ENCODE measurements at places on chromosomes 4 and X. TPM values are rescaled to one million over a fixed set of nuclear protein-coding genes. Genes with fewer than 3 reads are reported as not detected.

GRCh38 chrX:128800138-128800537 lies 723.2 kb downstream of the SMARCA1 start:
- no peak for DNase-seq

CASP3 gene
- 21.0 TPM for total RNA-seq

GRCh38 chrX:45472968-45473367 lies 272.3 kb upstream of the DIPK2B start:
- no peak for DNase-seq

CFP gene
- 0.99 TPM for total RNA-seq

GRCh38 chr4:75683482-75684155 lies 10.4 kb upstream of the G3BP2 start:
- no peak for DNase-seq

AP1S2 gene
- total RNA-seq = 45.7 TPM

DNA sequence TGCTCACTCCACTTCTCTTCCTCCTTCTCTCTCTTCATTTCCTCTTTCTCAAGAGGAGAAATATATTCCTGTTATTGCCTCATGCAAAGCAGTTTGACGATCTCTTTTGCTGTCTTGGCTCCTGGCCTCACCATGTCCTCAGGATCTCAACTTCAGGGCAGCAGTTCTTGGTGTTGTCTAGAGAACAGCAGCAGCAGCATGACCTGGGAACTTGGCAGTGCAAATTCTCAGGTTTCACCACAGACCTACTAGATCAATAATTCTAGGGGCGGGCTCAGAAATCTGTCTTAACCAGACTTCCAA lies 193.4 kb upstream of the EDNRA start:
- DNase-seq = no peak

GRCh38 chr4:84887824-84888223 lies 78.7 kb downstream of the WDFY3 start:
- DNase-seq = no peak

RNF113A gene
- total RNA-seq = 11.7 TPM

- no peak for DNase-seq
These were observed 18.7 kb upstream of the RBMX start for GRCh38 chrX:136899221-136899620.

DNA sequence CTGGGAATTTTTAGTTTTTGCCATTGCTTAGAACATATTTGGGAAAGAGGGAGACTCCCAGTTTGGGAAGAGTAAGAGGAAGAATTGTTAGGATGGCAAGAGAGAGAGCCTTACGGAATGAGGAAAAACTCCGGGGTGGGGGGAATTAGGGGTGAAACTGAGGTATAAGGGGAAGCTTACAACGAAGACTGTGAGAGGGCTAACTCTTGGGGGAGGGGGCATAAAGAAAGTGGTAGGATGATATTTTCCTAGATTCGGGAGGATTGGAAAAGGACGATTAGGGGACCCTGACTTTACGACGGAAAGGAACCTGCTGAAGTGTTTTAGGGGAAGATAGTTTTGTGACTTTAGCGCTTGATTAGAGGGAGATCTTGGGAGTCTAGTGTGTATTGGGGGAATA lies 86.2 kb upstream of the HPRT1 start:
- DNase-seq = no peak

DNA sequence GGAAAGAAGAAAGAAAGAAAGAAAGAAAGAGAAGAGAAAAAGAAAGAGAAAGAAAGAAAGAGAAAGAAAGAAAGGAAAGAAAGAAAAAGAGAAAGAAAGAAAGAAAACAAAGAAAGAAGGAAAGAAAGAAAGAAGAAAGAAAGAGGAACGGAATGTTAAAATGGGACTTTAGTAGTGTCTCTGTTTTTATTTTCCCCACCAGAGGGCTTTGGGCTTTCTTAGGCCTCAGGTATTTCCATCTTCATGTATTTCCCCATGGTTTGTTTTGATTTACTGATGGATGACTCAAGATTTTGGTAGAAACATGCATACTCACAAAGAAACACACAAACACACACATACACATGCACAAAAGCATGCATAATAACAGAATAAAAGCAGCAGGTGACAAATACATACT lies 181.2 kb downstream of the AFF2 start:
- DNase-seq = no peak

DNA sequence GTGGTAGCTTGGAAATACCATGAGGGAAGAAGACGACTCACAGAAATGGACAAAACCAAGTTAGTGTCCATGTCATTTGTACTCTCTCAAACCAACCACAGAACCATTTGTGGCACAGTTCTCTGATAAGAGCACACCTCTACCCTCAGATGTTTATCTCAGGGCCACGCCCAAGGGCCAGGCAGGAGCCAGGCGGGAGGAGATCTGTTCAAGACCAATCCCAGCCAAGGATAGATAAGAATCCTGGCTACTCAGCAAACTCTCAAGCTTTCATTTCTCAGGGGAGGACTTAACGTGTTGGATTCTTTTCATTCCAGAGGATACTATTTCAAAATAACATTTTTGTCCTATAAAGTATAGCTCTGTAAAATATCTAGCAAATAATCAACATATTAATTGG lies 95.0 kb downstream of the NYX start:
- DNase-seq = no peak

DNA sequence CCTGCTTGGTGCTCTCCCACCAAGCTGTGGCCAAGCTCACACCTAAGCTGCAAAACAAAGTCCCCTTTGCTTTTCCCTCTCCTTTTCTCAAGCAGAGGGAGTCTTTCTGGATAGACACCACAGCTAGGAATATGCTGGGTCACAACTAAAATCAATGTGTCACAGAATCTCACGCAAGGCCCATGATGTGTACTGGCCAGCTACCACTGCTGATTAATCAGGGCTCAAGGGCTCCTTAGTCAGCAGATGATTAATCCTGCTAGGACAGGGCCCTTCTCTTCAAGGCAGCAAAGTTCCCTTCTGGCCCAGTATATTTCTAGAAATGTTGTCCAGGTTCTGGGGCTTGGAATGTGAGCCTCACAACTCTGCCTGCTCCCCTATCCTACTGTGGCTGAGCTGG lies 32.0 kb upstream of the TENT5D start:
- DNase-seq = no peak

DNA sequence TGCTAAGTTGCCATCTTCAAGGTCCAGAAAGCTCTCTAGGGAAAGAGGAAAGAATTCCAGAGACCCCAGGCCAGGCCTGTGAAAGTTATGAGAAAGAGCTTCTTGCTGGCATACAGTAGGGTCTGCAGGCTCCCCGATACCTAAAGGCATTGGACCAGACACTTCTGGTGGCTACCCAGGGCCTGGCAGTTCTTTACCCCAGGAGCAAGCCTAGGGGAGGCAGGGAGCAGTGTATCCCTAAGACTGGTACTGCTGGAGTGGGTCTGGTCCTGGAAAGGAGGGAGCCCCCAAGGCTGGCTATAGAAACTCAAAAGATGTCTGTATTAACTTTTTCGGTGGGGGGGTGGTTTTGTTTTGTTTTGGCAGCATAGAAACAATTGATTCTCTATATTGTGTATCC lies 19.8 kb upstream of the FAM193A start:
- DNase-seq = no peak

GRCh38 chr4:6620296-6620695 lies 20.2 kb upstream of the MRFAP1 start:
- no peak for DNase-seq

Measured in mesothelial cell of epicardium (in vitro differentiated cells).